ENCODE measurements at places on chromosomes 2 and 18.
A peak's percentile ranks its signal among the peaks of the same experiment; 100 is the strongest.

DNA sequence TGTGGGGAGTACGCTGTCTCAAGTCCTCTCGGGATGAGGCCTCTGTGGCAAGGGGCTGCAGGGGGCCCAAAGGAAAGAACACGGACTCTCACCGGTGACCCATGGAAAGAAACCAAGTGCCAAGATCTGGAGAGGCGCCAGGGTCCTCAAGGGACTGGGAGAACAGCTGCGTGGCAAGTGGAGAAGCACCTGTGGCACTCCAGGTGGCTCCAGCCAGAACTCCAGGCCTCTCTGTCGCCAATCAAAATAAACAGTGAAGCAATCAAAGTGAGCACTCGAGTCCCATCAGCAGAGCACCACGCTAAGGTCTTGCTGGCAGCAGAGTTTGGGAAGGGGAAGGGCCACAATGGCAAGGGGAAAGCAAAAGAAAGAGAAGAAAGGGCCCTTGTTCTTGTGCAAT lies 54.7 kb downstream of the BCL2 start:
- no peak for DNase-seq

- no peak for DNase-seq
Measured at GRCh38 chr2:193776988-193777387, 1582.3 kb upstream of the TMEFF2 start.

DNA sequence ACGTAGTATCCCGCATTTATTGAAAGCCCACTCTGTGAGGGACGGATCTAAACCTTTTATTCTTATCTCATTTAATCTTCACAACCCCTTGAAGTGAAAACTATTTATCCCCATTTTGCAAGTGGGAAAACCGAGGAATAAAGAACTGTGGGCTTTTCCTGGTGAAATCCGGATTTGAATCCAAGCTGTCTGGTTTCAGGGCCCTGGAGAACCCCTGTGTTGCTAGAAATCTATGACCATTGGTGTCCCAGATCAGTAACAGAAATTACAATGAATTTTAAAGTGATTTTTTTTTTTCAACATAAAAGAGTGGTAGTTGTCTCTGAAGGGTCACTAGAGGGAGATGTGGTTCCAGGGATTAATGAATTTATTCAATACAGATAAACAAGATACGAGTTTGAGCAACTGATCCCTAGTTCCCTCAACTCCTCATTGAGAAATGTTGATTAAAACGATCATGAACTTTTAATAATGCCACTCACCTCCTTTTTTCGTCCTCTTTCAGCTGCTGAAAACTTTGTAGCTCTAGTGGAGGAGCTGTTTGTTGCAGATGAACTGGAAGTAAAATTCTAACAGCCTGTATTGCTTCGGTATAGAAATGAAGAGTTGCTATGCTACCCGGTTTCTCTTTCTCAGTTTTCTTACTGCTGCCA lies 940 bp downstream of the XRCC5 start:
- DNase-seq, result peak; percentile 66

- peak; percentile 6 for DNase-seq
Measured at GRCh38 chr2:40564184-40564583, 112.3 kb upstream of the SLC8A1 start.

DNA sequence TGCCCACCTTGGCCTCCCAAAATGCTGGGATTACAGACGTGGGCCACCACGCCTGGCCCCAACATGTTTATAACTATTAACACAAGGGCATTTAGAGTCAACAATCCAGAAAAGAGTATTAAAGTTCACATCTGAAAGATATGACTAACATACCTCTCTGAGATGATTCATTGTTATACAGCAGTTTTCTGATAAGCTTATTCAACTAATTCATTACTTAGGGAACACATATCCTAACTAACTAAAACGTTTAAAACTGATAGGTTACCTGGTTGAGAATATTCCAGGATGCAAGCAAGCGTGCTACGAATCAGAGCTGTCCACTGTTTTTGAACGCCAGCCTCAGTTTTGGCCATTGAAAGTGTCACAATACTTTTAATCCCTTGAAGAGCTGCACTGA lies 34.0 kb upstream of the STRN start:
- DNase-seq, result no peak

DNA sequence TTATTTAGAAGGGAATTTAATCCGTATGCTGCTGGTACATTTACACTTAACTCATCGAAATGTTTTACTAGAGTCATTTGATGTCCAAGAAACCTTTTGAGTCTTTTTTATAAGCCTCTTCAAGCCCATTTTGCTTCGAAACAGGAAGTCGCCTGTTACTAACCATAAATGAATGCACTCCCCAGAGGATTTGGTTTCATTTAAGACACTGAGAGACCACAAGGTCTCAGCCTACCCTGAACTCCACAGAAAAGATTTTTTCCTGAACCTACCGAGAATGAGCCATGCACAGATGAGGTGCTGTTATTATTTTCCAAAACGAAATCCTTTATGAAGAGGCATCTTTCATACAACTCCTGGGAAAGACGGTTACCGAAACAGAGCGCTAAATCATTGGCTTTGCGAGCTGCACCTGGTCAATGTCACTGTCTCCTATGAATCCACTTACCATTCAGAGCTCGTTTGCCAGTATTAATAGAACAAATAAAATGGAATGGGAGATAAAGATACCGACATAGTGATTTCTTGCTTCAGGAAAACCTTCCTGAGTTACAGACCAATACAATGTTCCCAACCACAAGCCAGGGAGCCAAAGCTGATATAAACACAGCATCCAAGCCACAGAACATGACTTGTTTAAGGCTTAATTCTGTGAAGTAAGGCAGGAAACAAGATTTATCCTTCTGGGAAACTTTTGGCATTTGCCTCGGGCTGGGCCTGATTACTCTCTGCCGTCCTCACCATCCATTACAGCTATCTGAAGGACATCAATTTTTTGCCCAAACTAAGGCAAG lies 382.1 kb downstream of the OSR1 start:
- no peak for DNase-seq

GRCh38 chr2:13056259-13056843 lies 339.6 kb downstream of the TRIB2 start:
- no peak for DNase-seq

DNA sequence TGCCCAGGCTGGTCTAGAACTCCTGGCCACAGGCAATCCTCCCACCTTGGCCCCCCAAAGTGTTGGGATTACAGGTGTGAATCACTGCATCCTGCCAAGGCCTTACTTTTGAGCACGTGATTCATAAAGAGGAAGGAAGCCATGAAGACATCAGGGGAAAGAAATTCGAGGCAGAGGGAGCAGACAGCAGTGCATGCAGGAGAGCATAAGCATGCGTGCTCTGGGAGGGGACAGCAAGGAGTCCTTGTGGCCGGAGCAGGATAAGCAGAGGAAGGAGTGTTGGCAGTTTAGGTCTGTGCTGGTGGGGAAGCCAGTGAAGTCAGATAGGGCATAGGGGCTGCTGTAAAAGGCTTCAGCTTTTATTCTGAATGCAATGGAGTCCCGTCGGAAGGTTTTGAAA lies 400.5 kb upstream of the RAB12 start:
- DNase-seq, result no peak

DNA sequence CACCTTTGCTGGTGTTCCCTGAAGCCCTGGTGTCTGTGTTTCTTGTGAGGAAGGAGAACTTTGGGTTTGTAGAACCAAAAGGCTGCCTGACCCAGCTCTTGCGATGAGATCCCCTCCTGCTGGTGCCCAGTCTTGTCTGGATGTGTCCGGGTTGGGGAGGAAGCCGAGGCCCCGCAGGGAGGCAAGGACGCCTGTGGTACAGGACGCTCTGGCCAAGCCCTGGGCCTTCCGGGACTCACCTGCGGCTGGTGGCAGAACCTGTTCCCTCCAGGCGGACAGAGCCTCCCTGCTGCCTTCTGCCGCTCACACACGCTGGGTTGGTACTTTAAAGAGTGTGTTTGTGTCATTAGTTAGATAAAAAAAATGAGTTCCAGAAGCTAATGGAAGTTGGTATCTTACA lies 616.2 kb downstream of the GALR1 start:
- DNase-seq, result no peak

GRCh38 chr2:42227491-42227890 lies 58.3 kb downstream of the EML4 start:
- no peak for DNase-seq

DNA sequence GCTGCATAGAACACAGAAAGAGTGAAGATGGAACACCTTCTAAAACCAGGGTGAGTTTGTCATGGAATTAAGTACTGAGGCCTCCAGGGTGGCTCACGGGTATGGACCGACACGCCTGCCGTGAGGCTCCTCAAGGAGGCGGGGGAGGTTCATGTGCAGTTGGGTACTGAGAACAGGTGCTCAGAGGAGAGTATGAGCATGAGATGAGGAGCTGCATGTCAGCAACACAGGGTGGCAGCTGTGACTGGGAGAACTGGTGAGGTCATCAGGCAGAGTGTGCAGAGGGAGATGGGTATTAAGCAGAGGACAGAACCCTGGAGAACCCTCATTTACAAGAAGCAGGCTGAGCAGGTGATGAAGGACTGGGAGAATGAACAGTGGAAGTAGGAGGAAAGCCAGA lies 63.2 kb upstream of the KLHL29 start:
- DNase-seq, result no peak

DNA sequence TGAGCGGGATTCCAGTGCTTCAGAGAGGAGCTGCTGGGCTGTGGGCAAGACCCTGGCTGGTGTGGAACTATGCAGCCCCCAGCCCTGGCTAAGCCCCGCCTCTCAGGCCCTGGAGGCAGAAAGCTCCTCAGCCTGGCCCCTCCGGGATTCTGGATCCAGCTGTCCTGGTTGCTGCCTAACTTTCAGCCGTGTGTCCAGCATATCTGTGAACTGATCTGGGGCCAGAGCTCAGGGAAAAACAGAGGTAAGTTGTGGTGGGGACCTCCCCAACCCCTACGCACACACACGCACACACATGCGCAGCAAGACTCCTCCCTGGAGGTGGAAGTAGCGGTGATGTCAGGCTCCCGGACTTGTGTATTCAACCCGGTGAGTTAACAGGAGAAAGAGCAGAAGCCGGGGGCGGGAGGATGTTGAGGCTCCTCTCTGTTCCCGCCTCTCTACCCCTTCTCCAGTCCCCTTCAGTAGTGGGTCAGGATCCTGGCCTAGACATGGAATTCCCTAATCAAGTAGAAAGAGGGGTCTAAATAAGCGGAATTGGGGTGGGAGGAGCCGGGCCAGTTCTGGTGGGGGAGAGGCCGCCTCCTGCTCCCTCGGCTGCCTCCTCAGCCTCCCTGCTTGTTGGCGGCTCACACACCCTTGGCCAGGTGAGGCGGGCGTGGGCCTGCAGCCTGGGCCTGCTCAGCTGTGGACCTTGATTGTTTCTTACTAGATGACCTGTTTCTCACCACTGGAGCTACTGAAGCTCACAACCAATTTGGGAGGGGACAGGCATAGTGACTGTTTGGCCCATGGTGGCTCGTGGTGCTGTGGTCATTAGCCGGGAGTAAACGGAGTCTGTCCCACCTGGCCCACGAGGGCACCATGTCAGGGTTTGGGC lies 33.4 kb downstream of the SIX2 start:
- no peak for DNase-seq

DNA sequence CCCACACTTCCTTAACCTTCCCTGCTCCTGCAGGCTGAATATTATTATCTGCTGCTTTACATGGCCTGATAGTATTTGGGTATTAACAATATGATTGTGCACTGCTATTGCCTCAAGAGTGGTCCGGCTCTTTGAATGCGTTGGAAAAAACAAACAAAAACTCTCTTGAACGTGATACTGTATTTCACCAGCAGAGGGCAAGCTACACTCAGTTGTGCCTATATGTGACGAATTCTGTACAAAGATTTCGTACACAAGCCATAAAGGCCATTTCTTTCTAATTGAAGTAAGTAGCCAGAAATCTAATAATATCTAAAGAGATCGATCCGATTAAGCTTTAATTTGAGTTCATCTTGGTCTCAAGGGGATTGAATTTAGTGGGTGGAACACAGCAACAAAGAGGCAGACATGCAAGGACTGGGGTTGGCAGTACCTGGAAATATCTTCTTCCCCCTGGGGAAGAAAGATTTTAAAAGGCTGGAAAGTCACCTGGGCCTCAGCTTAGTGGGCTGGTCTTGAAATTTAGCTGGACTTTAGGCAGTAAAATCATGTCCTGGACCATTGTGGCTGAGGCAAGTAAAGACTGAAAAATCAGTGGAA lies 49.3 kb upstream of the RAB6D start:
- DNase-seq, result peak; percentile 46

- DNase-seq, result no peak
Measured at GRCh38 chr2:201357221-201357620, at the start of gene FLACC1. Gene FLACC1 (minus strand): TSS chr2:201357345. CDS start chr2:201351404, 5,941 bp downstream.

Measured in AML-193 (cell line).